ENCODE measurements at places on chromosomes 16 and 17. TPM values are rescaled to one million over a fixed set of nuclear protein-coding genes. Genes with fewer than 3 reads are reported as not detected.

The ZNF597 gene
- 4.3 TPM for polyA plus RNA-seq

The FBXO31 gene
- polyA plus RNA-seq = 26.9 TPM

DNA sequence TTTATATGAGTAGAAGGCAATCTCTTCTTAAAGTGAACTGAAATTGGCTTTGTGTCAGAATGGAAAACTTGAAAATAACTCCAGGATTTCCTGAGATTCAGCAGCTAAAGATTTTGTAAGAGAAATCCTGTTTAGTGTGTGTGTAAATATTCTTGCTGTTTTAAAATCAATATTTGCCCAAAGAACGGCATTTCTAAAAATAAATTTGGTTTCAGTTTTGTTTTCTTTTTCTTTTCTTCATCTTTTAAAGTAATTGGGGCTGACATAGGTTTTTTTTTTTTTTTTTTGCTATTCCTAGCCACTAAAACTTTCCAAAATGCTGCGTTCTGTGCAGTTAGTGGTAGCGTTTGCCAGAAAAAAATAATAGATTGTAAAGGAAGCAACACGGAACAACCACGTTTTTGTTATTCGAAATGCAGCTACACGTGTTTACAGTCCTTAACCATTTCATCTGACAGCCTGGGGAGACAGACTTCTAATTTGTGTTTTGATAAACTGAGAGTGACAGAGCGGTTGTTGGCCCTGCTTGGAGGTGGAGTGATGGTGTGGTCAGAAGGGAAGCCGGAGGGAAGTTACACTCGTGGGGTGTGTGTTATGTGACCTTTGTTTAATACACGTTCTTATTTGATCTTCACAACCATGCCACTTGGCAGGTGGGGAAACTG, 21.6 kb upstream of the SMPD3 start:
- no peak for DNase-seq

DNA sequence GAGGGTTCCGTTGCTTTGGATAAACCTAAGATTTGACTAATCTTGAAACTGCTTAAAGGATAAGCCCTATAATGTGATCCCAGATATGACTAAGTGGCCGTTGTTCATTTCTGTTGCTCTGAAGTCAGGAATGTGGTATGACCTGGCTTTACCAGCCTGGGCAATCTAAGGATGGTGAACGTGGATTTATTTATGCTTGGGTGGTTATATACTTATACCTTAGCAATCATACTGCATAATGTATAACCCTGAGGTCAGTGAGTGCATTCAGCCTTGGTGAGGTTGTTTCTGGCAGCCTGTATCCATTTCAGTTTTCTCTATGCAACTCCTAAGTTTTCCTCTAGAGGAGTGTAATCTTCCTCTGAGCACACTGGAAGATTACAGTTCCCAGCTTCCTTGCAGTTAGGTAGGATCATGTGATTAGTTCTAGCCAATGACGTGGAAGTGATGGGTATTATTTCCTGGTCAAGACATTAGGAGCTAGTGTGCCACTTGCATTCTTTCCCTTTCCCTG, 41.9 kb downstream of the FTO start:
- no peak for DNase-seq

The GDPD1 gene
- 10.5 TPM for polyA plus RNA-seq

DNA sequence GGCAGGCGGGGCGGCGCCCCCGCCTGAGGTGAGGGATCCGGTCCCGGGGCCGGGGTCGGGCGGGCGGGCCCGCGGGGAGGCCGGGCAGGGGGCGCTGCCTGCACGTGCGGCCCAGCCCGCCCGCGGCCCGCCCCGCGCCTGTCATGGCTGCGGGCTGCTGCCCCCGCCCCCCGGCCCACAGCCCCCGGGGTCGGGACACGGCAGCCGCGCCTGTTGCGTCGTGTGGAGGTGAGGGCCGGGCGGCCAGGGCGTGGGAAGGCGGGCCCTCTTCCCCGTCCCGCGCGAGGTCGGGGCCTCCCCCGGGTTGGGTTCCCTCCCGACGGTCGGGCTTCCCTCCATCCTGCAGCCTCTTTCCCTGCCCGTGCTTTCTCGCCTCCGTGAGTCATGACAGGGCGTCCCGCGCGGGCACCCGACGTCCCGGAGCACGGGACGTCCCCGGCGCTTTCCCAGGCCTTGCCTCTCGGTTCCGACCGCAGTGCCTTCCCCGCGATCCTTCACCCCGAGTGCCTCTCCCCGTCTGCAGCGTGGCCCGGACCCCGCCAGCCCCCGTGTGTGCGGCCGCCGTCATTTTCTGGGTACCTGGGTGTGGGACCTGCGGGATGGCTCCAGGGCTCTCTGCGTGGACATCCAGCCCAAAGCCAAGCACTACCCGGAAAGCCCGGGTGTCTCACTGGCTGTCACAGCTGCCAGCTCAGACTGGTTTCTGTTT, 76.7 kb downstream of the CHD9 start:
- DNase-seq = peak; percentile 6
